PC-9 (cell line): ENCODE measurements at places on chromosomes 12 and 14.

GRCh38 chr12:92505254-92506231, 197.2 kb upstream of the PLEKHG7 start:
- H3K27ac ChIP-seq: no peak overlapping the region
- no peaks in the 10 kb centered on the region for H3K27me3 ChIP-seq
- no peaks in the 10 kb centered on the region for H3K36me3 ChIP-seq
- H3K4me1 ChIP-seq: no peaks in the 10 kb centered on the region
- no peak for DNase-seq

DNA sequence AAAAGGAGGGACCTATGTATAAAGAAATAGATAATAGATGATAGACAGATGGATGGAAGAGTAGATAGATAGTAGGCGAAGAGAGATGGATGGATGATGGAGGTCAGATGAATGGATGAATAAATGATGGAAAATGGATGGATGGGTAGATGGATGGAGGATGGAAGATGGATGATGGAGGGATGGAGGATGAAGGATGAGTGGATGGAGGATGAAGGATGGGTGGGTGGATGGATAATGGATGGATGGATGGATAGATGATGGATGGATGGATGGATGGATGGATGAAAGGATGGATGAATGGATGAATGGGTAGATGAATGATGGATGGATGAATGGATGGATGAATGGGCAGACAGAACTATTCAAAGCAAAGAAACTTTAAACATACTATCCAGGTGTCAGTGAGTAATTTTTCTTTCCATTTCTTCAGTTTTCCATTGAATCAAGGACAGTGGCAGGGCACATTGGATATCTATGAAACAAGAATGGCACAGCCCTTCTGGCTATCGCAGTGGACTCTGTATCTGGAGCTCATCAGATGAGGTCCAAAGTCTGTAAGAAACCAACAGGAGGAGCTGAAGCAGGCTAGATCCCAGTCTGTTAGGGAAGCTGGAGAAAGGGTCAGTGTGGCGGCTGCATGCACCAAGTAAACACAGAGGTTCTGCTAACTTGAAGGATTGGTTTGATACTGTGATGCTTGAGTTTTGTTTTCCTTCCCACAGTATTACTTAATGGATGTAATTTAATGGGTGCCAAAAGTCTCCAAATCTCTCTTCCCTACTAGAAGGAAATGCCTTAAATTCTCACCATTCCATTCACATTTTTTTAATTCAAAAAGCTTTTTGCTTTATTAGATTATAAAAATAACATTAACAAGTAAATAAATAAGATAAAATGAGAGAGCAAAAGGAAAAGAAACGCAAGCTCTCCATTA, 18.1 kb upstream of the MED13L start:
- no peak for DNase-seq
- no peak overlapping the region for H3K27ac ChIP-seq
- H3K36me3 ChIP-seq: no peaks in the 10 kb centered on the region
- no peaks in the 10 kb centered on the region for H3K27me3 ChIP-seq

DNA sequence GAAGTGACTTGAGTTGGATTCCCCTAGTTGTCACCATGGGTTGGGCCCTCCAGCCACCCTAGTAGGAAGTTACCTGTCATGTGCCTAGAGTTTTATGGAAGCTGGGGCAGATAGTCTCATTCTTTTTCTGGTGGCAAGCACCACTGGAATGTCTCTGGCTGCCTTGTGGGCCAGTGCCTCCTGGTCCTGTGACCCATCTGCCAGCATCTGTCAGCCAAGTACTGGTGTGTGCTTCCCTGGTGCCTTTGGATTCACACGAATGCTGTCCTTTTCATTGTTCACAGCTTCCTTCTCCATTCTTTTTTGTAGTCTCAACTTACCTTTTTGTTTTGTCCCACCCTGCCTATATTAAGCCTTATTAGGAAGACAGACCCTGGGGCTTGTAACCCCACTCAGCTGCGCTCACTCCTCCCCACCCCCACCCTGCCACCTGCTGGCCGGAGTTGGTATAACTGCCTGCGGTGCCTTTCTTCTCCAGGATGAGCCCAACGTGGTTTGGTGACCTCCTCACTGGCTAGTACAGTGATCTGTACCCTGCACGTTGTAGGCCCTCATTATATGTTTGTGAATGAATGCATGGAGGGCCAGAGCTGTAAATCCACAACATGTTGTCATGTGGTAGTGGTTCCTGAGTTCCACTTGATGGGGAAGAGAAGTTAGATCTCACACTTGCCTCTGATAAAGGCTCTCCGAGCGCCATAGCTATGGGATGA, 125.7 kb downstream of the TSPAN9 start:
- H3K36me3 ChIP-seq: no peaks in the 10 kb centered on the region
- H3K4me3 ChIP-seq: no peak overlapping the region
- H3K27ac ChIP-seq: no peak overlapping the region
- no peaks in the 10 kb centered on the region for H3K4me1 ChIP-seq

- no peak within 1 kb of the TSS for H3K27ac ChIP-seq
- no peaks in the 10 kb centered on the region for H3K4me1 ChIP-seq
- DNase-seq: no peak
- H3K4me3 ChIP-seq: no peak within 1 kb of the TSS
Observed at GRCh38 chr12:1918081-1918883, at the start of gene CACNA2D4. CACNA2D4 (minus strand) TSS chr12:1918652; CDS start chr12:1918473, 179 bp downstream.

DNA sequence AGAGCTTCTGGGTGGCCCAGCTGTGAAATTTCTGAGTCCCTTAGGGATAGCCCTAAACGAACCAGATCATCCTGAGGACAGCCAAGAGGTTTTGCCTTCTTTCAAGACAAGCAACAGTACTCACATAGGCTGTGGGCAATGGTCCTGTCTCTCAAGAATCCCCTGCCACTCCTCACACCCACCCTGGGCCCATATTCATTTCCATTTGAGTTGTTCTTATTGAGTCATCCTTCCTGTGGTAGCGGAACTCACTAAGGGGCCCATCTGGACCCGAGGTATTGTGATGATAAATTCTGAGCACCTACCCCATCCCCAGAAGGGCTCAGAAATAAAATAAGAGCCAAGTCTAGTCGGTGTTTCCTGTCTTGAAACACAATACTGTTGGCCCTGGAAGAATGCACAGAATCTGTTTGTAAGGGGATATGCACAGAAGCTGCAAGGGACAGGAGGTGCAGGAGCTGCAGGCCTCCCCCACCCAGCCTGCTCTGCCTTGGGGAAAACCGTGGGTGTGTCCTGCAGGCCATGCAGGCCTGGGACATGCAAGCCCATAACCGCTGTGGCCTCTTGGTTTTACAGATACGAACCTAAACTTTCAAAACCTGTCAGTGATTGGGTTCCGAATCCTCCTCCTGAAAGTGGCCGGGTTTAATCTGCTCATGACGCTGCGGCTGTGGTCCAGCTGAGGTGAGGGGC, 38.9 kb downstream of the DAD1 start:
- no peak overlapping the region for H3K27ac ChIP-seq
- H3K27me3 ChIP-seq: no peaks in the 10 kb centered on the region
- DNase-seq: no peak
- H3K36me3 ChIP-seq: no peaks in the 10 kb centered on the region
- peaks cover 1% of the 10 kb centered on the region; the same call in 1 of the 2 replicates for H3K4me1 ChIP-seq

DNA sequence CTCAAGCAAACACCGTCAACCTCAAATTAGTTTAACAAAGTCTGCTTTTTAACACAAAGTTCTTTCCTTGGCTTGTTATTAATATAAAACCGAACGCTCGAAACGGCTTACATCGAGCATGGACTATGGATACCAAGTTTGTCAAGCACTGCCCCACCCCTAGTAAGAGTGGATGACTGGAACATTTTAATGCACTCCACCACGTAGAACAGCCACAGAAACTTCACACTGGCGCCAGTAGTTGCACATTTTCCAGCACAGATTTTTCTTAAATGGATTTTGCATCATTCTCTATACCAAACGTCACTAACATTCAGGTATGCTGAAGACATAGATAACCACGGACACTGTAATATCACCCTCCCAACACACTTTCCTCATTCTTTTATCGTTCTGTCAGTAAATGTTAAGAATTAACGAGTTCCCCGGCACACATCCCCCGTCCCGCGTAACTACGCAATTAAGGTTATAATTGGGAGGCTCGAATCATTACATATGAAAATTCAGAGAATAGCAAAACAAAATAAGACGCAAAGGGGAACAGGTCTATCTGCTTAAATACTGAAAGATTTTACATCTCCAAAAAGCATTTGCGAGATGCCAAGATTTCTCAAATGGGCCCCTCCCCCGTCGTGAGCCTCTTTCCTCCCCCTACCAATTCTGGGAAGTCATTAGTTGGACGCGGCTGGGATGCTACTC, 990 bp downstream of the FERMT2 start:
- H3K36me3 ChIP-seq: no peaks in the 10 kb centered on the region
- H3K4me3 ChIP-seq: peak overlapping the region; percentile 89
- H3K4me1 ChIP-seq: peaks cover 23% of the 10 kb centered on the region
- no peaks in the 10 kb centered on the region for H3K27me3 ChIP-seq

- H3K4me1 ChIP-seq: peaks cover 29% of the 10 kb centered on the region
- H3K36me3 ChIP-seq: peaks cover 4% of the 10 kb centered on the region; the same call in 1 of the 2 replicates
- DNase-seq: no peak
- no peak overlapping the region for H3K27ac ChIP-seq
Observed at GRCh38 chr12:121630791-121631355, 4.5 kb downstream of the ORAI1 start.

DNA sequence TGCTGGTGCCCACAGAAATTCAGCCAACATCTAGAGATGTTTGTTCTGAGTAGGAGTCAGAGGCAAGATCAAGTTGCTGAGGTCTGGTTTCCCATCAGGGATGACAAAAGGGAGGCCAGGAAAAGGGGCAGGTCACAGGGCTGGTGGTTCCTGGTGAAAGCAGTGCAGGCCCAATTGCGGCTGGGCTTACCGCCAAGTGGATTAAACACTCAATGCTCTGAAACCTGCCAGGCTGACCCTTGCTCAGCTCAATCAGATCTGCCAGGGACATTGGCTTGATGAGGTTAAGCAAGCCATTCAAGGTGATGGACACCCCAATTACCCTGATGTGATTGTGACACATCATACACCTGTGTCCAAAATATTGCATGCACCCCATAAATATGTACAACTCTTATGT, 5.5 kb upstream of the OAS1 start:
- DNase-seq: no peak
- no peak overlapping the region for H3K27ac ChIP-seq
- H3K4me3 ChIP-seq: no peak overlapping the region
- H3K4me1 ChIP-seq: peaks cover 9% of the 10 kb centered on the region

DNA sequence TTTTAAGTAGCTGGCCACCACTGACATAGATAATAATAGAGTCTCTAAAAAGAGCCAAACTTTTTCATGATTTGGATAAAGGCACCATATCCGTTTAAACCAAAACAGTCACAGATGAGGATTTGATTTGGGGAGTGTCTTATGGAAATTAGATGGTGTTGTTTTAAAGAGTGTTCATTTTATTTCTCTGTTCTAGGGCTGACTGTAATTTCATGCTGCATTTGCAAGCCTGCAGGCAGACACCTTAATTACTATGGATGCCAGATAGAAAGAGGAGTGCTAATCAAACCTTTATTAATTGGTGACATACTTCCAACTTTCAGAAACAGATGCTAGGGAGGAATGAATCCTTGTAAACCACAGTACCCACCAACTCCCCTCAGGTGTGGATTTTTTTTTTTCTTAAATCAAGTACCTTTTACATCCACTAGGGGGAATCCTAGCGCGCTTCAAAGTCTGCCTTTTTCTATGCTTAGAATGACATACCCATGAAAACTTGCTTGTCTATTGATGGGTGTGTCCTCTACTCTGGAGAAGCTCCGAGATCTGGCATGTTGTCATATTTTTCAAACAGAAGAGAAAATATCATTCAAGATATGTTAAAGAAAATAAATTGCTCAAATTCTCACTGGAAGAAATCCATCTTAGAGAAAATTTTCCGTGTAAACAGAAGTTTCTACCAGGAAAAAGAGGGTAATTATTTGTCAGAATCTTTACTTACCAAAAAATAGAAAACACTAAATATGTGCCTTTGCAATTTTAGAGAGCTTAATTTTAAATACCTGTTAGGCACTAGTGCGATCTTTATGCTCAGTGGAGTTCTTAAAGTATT, 14.2 kb upstream of the PLXNC1 start:
- peak; percentile 9 for DNase-seq
- H3K4me1 ChIP-seq: no peaks in the 10 kb centered on the region
- H3K27me3 ChIP-seq: no peaks in the 10 kb centered on the region
- H3K4me3 ChIP-seq: no peak overlapping the region
- no peak overlapping the region for H3K27ac ChIP-seq
- H3K36me3 ChIP-seq: no peaks in the 10 kb centered on the region

GRCh38 chr14:63745858-63746425, 18.1 kb upstream of the SGPP1 start:
- H3K27ac ChIP-seq: no peak overlapping the region
- no peak for DNase-seq
- H3K4me3 ChIP-seq: no peak overlapping the region
- no peaks in the 10 kb centered on the region for H3K36me3 ChIP-seq

GRCh38 chr12:109762673-109763191, 49.1 kb downstream of the FAM222A start:
- no peak overlapping the region for H3K4me3 ChIP-seq
- no peaks in the 10 kb centered on the region for H3K36me3 ChIP-seq

- H3K4me3 ChIP-seq: no peak overlapping the region
- DNase-seq: no peak
- no peaks in the 10 kb centered on the region for H3K36me3 ChIP-seq
- no peaks in the 10 kb centered on the region for H3K27me3 ChIP-seq
Observed at GRCh38 chr14:88422047-88422446, 36.6 kb downstream of the SPATA7 start.

DNA sequence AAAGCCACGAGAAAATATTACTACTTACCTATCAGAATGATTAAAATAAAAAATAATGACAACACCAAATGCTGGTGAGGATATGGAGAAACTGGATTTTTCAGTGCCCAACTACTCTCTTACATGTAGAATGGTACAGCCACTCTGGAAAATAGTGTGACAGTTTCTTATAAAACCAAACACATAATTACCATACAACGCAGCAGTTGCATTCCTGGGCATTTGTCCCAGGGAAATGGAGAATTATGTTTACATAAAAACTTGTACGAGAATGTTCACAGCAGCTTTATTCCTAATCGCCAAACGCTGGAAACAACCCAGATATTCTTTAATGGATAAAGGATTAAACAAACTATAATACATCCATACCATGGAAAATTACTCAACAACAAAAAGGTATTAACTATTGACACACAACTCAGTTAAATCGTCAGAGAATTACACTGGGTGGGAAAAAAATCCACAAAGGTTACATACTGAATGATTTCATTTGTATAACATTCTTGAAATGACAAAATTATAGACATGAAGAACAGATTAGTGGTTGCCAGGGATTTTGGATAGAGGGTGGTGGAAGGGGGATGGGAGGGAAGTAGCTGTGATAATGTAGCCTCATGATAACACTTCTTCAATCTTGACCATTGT, 35.4 kb downstream of the TAOK3 start:
- no peaks in the 10 kb centered on the region for H3K36me3 ChIP-seq
- no peak overlapping the region for H3K4me3 ChIP-seq
- DNase-seq: no peak
- H3K27ac ChIP-seq: 0 out of 2 replicates have a peak overlapping the region, but pooled peaks have one; percentile 32
- H3K27me3 ChIP-seq: no peaks in the 10 kb centered on the region
